HuH-7.5 (cell line): ENCODE measurements at places on chromosomes 12 and 14.

- DNase-seq: no peak
Measured at GRCh38 chr12:67764946-67765619, 116.5 kb downstream of the DYRK2 start.

DNA sequence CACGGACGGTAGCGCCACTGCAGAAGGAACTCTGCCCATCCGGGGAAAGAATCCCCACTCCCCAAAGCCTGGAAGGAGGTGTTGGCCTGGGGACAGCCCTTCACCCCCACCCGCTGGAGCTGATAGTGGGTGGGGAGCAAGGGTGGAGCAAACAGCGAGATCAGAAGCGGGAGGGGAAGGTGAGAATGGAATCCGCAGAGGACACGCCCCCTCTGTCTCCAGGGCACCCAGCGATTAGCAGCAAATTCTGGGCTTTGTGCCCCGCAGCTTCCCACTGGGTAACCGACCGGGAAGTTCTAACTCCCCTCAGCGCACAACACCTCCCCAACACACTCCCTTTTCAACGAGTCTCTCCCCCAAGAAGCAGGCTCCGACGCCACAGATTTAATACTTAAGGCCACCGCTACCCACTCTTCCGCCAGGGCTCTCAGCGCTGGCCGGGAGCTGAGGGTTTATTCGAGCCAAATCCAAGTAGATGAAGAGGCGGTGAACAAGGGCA, 1.4 kb downstream of the SLC25A29 start:
- no peak for DNase-seq

DNA sequence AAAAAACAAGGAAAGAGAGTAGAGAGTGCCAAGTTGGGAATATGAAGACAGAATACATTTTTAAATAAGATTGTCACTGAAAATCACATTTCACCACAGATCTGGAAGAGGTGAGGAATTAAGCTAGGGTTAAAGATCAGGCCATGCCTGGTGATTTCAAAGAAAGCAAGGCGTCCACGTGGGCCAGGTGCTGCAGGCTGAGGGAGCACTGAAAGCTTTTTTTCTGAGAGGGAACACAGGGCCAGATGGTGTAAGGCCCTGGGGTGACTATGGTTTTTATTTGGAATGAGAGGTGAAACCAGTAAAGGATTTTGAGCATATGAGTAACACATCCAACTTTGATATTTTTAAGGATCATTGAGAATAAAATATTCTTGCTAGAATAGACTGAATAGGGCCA, 20.9 kb downstream of the SYT1 start:
- no peak for DNase-seq

- DNase-seq: no peak
Measured at GRCh38 chr12:78156751-78157150, 326.1 kb downstream of the NAV3 start.

DNA sequence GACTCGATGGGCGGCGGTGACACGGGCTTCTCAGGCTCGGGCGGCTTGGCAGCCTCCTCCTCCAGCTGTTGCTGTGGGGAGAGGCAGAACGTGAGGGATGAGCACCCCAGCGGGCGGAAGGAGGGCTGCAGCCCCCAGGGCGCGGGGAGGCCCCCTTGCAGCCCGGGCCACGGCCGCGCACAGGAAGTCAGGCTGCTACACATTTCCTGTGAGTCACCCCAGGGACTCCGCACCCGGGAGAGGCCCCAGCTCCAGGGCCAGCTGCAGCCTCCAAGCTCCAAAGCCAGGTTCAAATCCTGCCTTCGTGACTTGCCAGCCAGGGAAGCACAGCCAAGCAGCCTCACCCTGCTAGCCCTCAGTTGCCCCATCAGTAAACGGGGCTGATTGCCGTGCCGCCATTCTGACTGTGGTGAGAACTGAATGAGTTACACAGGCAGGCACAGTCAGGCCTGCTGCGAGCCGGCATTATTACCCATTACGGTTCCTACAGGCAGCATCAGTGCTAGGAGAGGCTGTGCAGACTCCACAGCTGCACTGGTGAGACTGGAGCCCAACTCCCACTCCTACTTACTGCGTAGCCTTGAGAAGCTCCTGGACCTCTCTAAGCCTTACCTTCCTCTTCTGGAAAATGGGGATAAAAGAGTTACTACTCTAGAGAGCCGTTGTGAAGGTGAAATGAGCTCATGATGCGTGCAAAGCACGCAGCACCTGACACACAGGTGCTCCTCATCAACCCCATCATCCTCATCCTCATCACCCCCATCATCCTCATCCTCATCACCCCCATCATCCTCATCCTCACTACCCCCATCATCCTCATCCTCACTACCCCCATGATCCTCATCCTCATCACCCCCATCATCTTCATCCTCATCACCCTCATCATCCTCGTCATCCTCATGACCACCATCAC, 100.9 kb downstream of the NCOR2 start:
- DNase-seq: no peak

DNA sequence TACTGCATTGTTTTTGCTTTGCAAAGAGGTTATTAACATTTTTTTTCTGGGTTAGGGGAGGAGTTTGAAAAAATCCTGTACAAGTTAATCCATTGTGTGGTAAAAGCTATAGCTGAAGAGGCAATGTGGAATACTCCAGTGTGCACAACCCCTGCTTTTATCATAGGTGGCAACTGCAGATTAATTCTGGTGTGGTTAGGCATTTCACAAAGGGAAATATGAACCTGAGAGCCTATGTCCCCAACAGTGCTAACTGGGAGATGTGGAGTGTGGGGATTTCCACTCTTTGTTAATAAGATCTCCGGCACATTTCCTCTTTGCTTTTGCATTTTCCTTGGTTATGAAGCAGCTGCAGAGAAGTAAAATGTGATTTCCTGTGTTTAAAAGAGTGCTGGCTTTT, 33.6 kb downstream of the PRORP start:
- DNase-seq: no peak

- no peak for DNase-seq
Measured at GRCh38 chr14:31957565-31957964, 119.5 kb upstream of the ARHGAP5 start.

GRCh38 chr12:19025582-19025981, 104.0 kb upstream of the PLEKHA5 start:
- DNase-seq: no peak

DNA sequence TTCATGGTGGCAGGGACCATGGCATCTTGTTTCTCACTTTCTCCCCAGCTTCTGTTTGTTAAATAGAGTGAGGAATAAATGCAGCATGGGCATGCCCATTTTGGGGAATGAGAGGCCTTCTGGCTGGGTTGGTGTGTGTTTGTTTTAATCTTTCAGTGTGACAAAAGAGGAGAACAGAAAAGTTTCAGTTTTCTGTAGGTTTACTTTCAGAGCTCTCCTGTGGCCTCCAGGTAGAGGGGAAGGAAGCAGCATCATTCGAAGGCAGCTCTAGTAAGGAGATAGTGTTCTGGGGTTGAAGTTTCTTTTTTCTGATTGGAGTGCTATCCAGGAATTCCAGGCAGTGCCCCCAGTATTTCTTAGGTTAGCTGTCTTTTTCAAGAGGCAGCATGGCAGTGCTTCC, 15.3 kb downstream of the MSRB3 start:
- DNase-seq: no peak

DNA sequence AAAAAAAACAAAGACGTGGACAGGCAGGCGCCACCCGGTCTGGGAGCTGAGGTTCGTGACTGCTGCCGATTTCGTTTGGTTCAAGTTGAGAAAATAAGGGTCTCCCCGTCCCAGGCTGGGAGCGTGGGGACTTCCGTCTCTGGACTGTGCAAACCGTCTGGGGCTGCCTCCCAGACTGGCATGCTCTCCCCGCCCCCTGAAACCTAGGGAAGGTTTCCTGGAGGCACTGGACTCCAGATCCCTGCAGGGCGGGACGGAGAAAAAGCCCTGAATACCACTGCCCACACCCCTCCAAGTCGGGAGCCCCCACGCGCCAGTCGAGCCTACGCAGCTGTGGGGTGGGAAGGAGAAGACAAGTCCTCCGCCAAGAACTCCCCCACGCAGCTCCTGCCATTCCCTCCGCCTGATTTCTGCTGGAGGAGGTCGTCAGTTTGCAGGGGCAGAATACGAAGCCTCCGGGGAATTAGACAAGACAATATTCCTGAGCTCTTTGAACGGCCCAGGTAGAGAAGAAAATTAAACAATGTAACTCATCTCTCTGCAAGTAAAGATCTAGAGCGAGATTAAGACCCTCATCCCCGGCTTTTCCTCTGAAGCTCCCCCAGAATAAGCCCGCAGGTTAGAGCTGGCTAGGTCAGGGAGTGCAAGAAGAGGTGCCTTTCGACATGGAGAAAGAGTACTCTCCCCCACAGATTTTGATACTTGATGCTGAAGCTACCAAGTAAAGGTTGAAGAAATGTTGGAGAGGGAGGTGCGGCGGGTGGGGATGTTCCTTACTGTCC, 10.4 kb upstream of the HOXC13 start:
- DNase-seq: no peak

DNA sequence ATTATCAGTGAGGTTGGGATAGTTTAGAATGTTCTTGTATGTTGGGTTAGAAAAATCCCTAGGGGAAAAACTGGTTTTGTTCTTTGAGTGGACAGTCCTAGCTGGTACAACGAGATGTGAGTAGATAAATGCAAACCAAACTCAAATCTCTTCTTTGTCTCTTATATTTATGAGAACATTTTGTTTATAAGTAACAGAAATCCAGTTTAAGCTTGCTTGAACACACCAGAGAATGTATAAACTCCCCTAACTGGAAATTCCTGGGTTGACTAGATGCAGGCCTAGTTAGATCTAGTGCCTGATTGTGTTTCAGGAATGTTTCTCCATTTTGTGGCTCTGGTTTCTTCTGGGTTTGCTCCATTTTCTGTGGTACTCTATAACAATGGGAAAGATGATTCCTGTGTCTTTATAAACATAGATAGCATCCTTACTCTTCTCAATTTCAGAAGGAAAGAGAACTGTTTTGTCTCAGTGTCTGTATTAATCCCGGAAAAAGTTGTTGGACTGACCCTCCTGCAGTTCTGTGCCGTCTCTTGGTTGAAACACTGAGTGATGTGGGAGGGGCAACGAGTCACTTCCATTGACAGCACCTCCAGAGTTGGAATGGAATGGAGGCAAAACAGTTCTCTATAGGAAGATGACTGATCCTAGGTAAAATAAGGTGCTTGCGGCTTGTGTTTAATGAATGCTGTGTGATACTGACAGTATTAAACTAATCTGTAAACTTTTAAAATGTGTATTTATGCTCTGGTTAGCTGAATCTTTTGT, 244.8 kb downstream of the TMTC2 start:
- no peak for DNase-seq

DNA sequence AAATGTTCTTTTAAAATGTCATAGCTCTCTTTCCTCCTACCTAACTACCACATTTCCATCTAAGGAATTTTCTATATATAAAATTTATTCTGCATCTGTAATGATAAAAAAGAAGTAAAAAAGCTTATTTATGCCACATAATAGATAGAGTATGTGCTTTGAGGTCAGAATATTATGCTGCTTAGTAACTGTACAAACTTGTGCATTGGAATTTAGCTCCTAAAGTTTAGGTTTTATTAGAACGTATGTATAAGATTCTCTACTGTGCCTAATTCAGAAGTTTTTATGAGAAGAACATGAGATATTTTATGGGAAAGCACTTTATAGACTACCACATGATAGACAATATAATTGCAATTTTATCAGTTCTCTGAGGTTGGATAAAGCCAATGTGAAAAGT, 384.6 kb downstream of the SLC16A7 start:
- DNase-seq: no peak
